Heart left ventricle (tissue), 16 donors: ENCODE measurements at places on chromosomes 5 and 9.

DNA sequence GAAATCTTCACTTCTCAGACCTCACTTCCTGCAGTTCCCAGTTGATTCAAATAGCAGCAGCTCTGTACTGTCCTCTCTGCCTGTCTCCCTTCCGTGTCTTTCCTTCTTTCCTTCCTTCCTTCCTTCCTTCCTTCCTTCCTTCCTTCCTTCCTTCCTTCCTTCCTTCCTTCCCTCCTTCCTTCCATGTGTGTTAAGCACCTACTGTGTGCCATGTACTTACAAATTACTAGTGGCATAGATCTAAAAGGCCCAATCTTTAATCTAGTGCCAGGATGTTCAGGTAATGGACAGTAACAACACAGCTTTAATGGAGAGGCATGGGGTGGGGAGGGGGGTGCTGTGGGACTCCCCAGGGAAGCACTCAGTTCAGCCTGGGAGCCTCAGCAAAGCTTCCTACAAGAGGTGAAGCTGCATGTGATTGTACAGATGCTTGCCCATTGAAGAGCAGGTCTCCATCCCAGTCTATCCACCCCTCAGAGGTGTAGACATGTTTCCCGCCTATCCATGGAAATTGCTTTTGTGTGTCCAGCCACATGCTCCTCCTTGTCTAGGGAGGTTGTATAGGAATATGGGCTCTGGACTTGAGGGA lies 106.0 kb downstream of the RGS3 start:
- no peak overlapping the region for H3K4me3 ChIP-seq
- DNase-seq: peak; percentile 2
- no peaks in the 10 kb centered on the region for H3K36me3 ChIP-seq
- peak overlapping the region; percentile 86 for H3K27ac ChIP-seq
- H3K4me1 ChIP-seq: peaks cover 65% of the 10 kb centered on the region
- H3K27me3 ChIP-seq: no peaks in the 10 kb centered on the region

GRCh38 chr9:106583751-106584150 lies 279.2 kb upstream of the ZNF462 start:
- H3K4me1 ChIP-seq: no peaks in the 10 kb centered on the region
- no peak for DNase-seq
- H3K27me3 ChIP-seq: no peaks in the 10 kb centered on the region
- H3K4me3 ChIP-seq: no peak overlapping the region

DNA sequence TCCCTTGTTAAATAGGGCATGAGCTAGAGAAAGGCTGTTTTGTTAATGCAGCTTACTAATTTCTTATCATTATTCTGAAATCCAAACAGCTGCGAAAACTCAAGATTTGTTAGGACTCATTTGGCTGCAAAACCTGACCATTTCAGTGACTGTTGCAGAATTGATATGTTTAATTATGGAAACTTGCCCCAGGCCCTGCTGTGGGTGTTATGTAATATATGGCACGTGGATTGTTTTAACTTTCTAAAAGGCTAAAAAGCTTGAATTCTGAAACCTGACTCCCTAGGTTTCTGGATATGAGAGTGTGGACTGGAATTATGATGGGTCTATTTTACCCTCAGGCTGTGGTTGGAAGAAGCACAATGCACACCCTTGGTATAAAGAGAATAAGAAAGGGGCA lies 4.4 kb downstream of the IL9 start:
- H3K27ac ChIP-seq: no peak overlapping the region
- no peaks in the 10 kb centered on the region for H3K4me1 ChIP-seq
- DNase-seq: no peak
- H3K4me3 ChIP-seq: no peak overlapping the region
- H3K36me3 ChIP-seq: no peaks in the 10 kb centered on the region

DNA sequence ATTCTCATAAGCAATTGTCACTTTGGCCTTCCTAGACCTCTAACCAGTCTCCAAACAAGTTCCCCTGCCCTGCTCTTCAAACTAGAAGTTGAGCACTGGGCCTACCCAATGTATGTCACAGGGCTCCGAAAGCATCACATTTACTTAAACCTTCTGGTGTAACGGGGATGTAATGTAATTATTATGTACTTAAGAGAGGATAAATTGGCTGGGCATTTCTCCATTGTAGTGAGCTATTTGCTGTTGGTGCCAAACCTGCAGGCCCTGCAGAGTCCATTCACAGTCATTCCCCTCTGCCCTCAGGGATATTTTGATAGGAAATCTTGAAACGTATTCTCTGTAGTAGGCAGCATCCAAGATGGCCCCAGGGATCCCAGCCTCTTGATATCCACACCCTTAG lies 64.2 kb upstream of the GNE start:
- no peaks in the 10 kb centered on the region for H3K27me3 ChIP-seq
- H3K4me1 ChIP-seq: no peaks in the 10 kb centered on the region
- DNase-seq: no peak
- no peak overlapping the region for H3K27ac ChIP-seq

DNA sequence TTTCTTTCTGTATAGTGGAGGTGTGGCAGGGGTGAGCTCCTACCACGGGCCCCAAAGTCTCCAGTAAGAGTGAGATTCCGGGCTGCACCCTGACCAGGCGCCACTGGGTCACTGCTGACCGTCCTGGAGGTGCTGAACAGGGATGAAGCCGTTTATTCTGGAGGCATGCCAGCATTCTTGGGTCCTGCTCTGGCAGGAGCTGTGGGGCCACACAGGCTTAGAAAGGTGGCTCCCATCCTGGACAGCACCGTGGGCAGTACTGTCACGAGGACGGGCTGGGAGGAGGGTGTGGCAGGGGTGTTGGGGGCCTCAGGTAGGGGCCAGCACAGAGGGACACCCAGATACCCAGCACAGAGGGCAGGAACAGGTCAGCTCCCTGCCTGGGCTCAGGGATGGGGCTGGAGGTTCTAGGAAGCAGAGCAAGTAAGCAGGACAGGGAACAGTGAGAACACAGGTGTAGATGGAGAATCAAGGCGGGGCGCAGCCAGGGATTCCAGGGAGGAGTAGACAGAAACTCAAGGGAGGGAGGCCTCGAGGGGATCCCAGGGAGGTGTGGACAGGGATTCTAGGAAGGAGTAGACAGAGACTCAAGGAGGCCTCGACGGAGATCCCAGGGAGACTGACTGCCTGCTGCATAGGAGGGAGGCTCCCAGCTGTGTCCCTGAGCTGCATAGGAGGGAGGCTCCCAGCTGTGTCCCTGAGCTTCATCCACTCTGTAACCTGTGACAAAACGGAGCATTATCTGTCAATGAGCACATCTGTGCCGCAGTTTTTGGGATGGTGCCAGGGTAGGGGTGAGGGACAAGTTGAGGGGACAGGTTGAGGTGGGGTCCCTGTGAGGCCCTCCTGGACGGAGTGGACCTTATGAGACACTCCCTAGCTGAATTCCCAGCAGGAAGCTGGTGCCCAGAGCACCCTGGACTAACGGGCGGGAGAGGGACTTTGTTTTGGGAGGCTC lies 1.1 kb upstream of the PLEKHG4B start:
- H3K27me3 ChIP-seq: peaks cover 32% of the 10 kb centered on the region
- no peaks in the 10 kb centered on the region for H3K36me3 ChIP-seq
- no peak for DNase-seq
- no peak overlapping the region for H3K27ac ChIP-seq
- no peaks in the 10 kb centered on the region for H3K4me1 ChIP-seq
- H3K4me3 ChIP-seq: no peak overlapping the region

GRCh38 chr9:95556521-95556920 lies 39.8 kb upstream of the PTCH1 start:
- DNase-seq: no peak
- peaks cover 32% of the 10 kb centered on the region for H3K27me3 ChIP-seq
- no peak overlapping the region for H3K4me3 ChIP-seq

DNA sequence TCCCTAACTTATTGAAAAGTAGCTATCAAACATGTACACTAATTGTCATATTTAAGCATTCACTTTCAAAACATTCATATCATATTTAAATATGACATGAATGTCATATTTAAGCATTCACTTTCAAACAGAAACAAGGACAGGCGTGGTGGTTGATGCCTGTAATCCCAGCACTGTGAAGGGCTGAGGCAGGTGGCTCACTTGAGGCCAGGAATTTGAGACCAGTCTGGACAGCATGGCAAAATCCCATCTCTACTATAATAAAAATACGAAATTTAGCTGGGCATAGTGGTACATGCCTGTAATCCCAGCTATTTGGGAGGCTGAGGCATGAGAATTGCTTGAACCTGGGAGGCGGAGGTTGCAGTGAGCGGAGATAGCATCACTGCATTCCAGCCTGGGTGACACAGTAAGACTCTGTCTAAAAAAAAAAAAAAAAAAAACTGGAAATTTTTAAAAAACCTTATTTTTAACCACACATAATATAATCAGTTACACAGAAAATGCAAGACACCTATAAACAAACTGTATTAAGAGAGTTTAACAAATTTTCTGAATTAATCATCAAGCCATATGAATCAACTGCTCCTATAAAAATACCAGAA lies 88.1 kb downstream of the LPAR1 start:
- no peaks in the 10 kb centered on the region for H3K27me3 ChIP-seq
- no peak overlapping the region for H3K27ac ChIP-seq
- H3K36me3 ChIP-seq: no peaks in the 10 kb centered on the region
- no peak for DNase-seq

DNA sequence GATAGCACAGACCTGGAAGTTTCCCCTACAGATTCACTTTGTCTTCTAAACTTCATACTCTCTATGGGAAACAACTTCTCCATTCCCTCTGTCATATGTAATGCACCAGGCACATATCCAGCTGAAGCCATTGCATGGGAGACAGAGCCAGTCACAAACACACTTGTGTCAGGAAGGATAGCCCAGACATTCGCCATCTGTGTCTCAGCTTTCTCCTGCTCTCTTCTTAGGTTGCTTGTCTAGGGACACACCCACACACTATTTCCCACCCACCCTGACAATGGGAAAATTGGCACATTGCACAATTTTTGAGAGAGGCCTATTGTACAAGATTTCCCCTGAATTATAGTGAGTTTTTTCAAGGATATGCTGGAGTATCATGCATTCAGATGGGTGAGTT lies 158.4 kb upstream of the MPDZ start:
- H3K36me3 ChIP-seq: no peaks in the 10 kb centered on the region
- peaks cover 11% of the 10 kb centered on the region for H3K4me1 ChIP-seq
- H3K27ac ChIP-seq: peak overlapping the region; percentile 8
- DNase-seq: no peak
- no peak overlapping the region for H3K4me3 ChIP-seq
- H3K27me3 ChIP-seq: no peaks in the 10 kb centered on the region

- no peak for DNase-seq
- no peaks in the 10 kb centered on the region for H3K27me3 ChIP-seq
- H3K4me1 ChIP-seq: peaks cover 77% of the 10 kb centered on the region
- no peak overlapping the region for H3K27ac ChIP-seq
- H3K4me3 ChIP-seq: no peak overlapping the region
Measured at GRCh38 chr5:159057996-159058395, 41.7 kb downstream of the EBF1 start.

DNA sequence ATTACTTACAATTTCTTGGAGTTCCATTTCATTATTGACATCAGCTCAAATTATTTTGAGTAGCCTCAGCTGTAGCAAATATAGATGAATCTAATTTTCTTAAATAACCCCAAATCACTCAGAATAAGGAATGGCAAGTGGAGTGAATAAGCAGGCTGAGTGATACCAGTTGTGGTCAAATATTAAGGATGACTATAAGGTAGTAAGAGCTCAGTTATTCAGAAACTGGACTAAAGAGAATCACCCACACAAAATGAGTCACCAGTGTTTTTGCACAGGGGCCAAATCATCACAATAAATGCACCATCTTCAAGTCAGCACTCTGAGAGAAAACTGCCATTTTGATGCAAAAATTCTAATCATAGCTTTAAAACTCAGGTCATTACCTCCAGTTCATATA lies 128.9 kb upstream of the TARS1 start:
- H3K36me3 ChIP-seq: no peaks in the 10 kb centered on the region
- H3K4me3 ChIP-seq: no peak overlapping the region
- H3K4me1 ChIP-seq: no peaks in the 10 kb centered on the region
- DNase-seq: no peak

DNA sequence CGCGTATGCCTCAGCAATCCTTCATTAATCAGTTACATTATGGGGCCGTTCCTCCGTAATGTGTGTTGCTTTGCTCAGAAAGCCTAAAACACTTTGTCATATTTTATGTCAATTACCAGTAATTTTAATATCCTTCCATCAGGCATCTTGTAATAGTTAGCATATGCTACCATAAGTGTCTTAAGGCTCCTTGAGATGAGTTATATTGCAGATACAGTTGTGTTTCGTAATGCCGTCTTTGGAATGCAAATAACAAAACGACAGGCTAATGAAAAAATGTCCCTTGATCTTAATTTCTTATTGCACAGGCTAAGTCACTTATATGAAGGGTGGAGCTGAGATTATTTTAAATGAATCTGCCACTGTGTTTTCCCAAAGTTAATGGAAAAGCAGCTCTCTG lies 50.5 kb downstream of the TBCA start:
- no peak for DNase-seq
- no peaks in the 10 kb centered on the region for H3K27me3 ChIP-seq
- no peaks in the 10 kb centered on the region for H3K4me1 ChIP-seq
- no peaks in the 10 kb centered on the region for H3K36me3 ChIP-seq
- H3K4me3 ChIP-seq: no peak overlapping the region
- H3K27ac ChIP-seq: no peak overlapping the region

GRCh38 chr5:143665866-143666265 lies 146.1 kb upstream of the HMHB1 start:
- H3K36me3 ChIP-seq: no peaks in the 10 kb centered on the region
- no peak overlapping the region for H3K27ac ChIP-seq
- DNase-seq: no peak
- H3K4me1 ChIP-seq: no peaks in the 10 kb centered on the region
- H3K4me3 ChIP-seq: no peak overlapping the region

DNA sequence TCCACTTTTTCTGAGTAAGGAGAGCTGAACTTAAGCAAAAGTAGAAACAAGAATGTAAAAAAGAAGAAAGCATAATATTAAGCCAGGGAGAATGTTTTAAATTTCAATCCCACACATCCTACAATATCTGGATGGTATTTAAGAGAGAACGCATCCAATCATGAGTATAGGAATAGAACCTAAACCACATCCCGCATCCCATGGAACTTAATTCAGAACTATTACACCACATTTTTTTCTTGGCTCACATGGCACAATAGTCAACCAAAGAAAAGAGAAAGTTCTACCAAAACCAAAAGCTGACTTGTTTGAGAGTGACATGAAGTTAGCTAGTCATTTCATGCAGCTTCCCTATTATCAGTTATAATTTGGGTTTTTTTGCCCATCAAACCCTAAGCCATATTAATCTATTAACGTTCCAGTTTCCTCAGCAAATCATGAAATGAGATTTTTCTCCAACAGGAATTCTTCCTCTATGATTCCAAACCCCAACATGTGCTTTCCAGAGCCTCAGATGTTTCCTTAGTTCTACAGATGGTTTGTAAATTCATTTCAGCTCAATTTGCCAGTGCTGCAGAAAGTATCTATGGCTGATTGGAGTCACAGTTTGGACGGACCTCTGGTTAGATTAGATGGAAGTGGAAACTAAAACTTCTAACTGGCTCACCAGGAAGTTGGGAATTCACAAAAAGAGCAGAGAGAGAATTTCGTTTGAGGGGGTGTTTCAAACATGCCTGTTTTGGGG lies 22.5 kb downstream of the ADAMTSL1 start:
- peaks cover 16% of the 10 kb centered on the region for H3K4me1 ChIP-seq
- no peak overlapping the region for H3K27ac ChIP-seq
- DNase-seq: no peak
- no peaks in the 10 kb centered on the region for H3K27me3 ChIP-seq
- H3K36me3 ChIP-seq: no peaks in the 10 kb centered on the region
- no peak overlapping the region for H3K4me3 ChIP-seq

GRCh38 chr9:84841931-84842330 lies 172.4 kb downstream of the NTRK2 start:
- H3K4me1 ChIP-seq: no peaks in the 10 kb centered on the region
- DNase-seq: no peak
- H3K27me3 ChIP-seq: no peaks in the 10 kb centered on the region
- no peaks in the 10 kb centered on the region for H3K36me3 ChIP-seq

GRCh38 chr5:152556784-152557183 lies 151.7 kb upstream of the NMUR2 start:
- no peaks in the 10 kb centered on the region for H3K27me3 ChIP-seq
- no peaks in the 10 kb centered on the region for H3K36me3 ChIP-seq
- no peaks in the 10 kb centered on the region for H3K4me1 ChIP-seq
